Bronchial smooth muscle cell (primary cell): ENCODE measurements at places on chromosomes 11 and 22. TPM values are rescaled to one million over a fixed set of nuclear protein-coding genes. Genes with fewer than 3 reads are reported as not detected.

NEFH gene
- under 0.01 and 0.32 TPM in 2 replicates for total RNA-seq

MRGPRE gene
- total RNA-seq, result not detected in 2 replicates

MTFP1 gene
- total RNA-seq, result 2.0 TPM in 2 replicates

CYTH4 gene
- 0.26 and 0.32 TPM in 2 replicates for total RNA-seq

CARNS1 gene
- total RNA-seq, result 0.09 and 0.16 TPM in 2 replicates

TECTA gene
- total RNA-seq, result 0.47 and 1.0 TPM in 2 replicates

NOX4 gene
- total RNA-seq, result 0.26 and 0.47 TPM in 2 replicates

MOB2 gene
- 28.1 and 43.8 TPM in 2 replicates for total RNA-seq

PATE2 gene
- total RNA-seq, result not detected in 2 replicates

OR8J3 gene
- not detected in 2 replicates for total RNA-seq

NUMA1 gene
- 154 and 194 TPM in 2 replicates for total RNA-seq

UPK3A gene
- total RNA-seq, result not detected in 2 replicates

AIFM3 gene
- total RNA-seq, result 1.1 and 1.4 TPM in 2 replicates

MYOD1 gene
- total RNA-seq, result not detected in 2 replicates

GAL gene
- total RNA-seq, result 0.09 and 0.47 TPM in 2 replicates

TEX12 gene
- total RNA-seq, result 0.16 TPM in 1 of 2 replicates, not detected in the other

SHANK3 gene
- 0.32 and 0.43 TPM in 2 replicates for total RNA-seq

OR51I1 gene
- total RNA-seq, result 0.60 TPM in 1 of 2 replicates, not detected in the other

OR52I2 gene
- not detected in 2 replicates for total RNA-seq

EMID1 gene
- total RNA-seq, result 0.09 TPM in 1 of 2 replicates, not detected in the other

DDTL gene
- total RNA-seq, result 2.7 and 4.1 TPM in 2 replicates

TRIOBP gene
- total RNA-seq, result 140 and 250 TPM in 2 replicates

OR51B4 gene
- total RNA-seq, result not detected in 2 replicates

ASPHD2 gene
- 0.79 and 1.2 TPM in 2 replicates for total RNA-seq

LARGE1 gene
- total RNA-seq, result 9.8 and 11.2 TPM in 2 replicates

FAM76B gene
- total RNA-seq, result 8.4 and 14.2 TPM in 2 replicates

TRPM5 gene
- total RNA-seq, result 0.09 TPM in 1 of 2 replicates, not detected in the other

OLFML1 gene
- 7.1 and 16.4 TPM in 2 replicates for total RNA-seq

ISX gene
- total RNA-seq, result not detected in 2 replicates

KIAA0930 gene
- 26.6 and 57.4 TPM in 2 replicates for total RNA-seq

TSSK2 gene
- total RNA-seq, result not detected in 2 replicates

OR52E8 gene
- total RNA-seq, result not detected in 2 replicates

SCGB1D2 gene
- not detected in 2 replicates for total RNA-seq

SPON1 gene
- under 0.01 TPM in 2 replicates for total RNA-seq

CSNK1E gene
- total RNA-seq, result 59.6 and 79.3 TPM in 2 replicates

C11orf87 gene
- total RNA-seq, result 0.16 TPM in 1 of 2 replicates, not detected in the other

CAPN1 gene
- 64.3 and 93.6 TPM in 2 replicates for total RNA-seq
